ENCODE measurements at places on chromosomes 4 and X.
A peak's percentile ranks its signal among the peaks of the same experiment; 100 is the strongest.

DNA sequence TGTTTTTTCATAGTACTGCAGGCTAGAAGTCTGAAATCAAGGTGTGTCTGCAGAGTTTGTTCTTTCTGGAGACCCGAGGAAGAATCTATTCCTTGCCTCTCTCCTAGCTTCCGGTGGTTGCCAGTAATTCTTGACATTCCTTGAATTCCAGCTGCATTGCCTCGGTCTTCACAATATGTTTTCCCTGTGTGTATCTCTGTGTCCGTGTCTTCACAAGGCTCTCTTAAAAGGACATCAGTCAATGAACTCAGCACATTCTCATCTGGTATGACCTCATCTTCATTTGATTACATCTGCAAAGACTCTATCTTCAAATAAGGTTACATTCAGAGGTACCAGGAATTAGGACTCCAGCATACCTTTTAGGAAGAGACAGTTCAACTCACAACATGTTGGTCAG lies 163.4 kb downstream of the BANK1 start:
- no peak for DNase-seq

GRCh38 chrX:27575565-27575964 lies 14.6 kb upstream of the DCAF8L2 start:
- DNase-seq, result no peak

DNA sequence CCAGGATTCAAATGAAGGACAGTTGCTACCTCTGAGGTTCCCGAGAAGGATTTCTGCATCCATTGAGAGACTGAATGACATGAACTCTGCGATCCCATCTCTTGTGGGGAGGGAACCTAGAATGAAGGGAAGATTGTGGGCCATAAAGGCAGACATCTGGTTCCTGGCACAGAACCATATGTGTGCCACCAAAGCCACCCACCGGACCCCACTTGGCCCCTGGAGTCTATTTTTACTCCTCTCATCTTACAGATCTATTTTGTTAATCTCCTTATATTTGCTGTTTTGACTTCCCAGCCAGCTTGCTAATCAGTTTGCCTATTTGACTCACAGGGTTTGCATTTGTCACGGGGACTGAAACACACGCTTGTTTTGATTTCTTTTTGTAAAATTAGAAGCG lies 7.3 kb downstream of the SOD3 start:
- no peak for DNase-seq

GRCh38 chrX:150348365-150348764 lies 14.8 kb upstream of the MAMLD1 start:
- DNase-seq, result no peak

DNA sequence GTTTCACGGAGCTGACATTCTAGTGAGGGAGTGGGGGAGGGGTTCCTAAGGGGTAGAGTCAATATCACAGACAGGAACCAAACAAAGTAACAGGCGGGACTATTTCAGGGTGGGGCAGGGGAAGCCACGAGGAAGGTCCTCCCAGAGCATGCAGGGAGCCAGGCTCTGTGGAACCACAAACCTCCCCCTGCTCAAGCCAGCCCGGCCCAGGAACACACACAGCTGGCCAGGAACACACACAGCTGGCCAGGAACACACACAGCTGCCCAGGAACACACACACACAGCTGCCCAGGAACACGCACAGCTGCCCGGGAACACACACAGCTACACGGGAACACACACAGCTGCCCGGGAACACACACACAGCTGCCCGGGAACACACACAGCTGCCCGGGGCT lies 24.8 kb downstream of the EVC2 start:
- no peak for DNase-seq

- no peak for DNase-seq
These were observed 1.0 kb upstream of the EDA start for GRCh38 chrX:69614886-69615285.

GRCh38 chr4:39103291-39103690 lies 41.3 kb downstream of the KLHL5 start:
- DNase-seq, result no peak

GRCh38 chrX:42276982-42277690 lies 353.8 kb upstream of the CASK start:
- no peak for DNase-seq

DNA sequence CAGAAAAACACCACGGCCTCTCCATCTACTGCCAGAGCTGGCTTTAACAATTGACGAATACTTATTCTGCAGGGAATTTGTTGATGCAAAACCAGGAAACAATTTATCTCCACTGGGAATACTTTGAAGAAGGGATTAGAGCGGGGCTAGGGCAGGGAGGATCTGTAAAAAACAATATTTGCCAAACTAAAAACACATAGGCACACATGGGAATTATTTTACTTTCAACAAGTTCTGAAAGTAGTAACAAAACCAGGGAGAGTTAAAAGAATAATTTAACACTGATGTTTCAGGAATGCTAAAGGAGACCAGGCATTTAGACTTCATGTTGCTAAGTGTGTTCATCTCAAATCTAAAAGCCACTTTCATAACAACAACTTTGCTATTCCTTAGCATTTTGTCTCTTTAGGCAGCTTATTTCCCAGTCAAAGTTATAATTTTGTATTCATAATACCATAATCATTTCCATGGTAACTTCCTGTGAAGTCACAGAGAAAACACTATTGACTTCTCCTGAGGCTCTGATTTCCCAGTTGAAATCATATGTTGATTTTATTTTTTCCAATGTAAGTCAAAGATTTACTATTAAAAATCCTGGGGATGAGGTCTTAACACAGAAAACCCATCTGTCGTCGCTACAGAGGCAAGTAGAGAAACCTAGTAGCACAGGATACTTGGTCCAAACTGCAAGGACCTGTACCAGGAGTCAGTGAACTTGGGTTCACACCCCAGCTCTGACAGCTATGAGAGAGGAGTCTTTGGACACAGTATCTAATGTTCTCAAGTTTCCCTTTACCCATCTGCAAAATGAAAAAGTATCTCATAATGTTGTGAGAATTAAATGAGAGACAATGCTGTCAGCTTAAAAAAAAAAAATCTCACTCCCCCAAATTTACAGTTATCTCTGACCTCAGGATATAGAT lies 69.3 kb downstream of the SH3RF1 start:
- DNase-seq, result no peak

GRCh38 chr4:95059663-95060062 lies 301.9 kb downstream of the BMPR1B start:
- no peak for DNase-seq

- DNase-seq, result no peak
These were observed 34.7 kb downstream of the ADD1 start for GRCh38 chr4:2878346-2878745.

- DNase-seq, result no peak
These were observed 23.8 kb downstream of the SSX1 start for GRCh38 chrX:48278958-48279357.

DNA sequence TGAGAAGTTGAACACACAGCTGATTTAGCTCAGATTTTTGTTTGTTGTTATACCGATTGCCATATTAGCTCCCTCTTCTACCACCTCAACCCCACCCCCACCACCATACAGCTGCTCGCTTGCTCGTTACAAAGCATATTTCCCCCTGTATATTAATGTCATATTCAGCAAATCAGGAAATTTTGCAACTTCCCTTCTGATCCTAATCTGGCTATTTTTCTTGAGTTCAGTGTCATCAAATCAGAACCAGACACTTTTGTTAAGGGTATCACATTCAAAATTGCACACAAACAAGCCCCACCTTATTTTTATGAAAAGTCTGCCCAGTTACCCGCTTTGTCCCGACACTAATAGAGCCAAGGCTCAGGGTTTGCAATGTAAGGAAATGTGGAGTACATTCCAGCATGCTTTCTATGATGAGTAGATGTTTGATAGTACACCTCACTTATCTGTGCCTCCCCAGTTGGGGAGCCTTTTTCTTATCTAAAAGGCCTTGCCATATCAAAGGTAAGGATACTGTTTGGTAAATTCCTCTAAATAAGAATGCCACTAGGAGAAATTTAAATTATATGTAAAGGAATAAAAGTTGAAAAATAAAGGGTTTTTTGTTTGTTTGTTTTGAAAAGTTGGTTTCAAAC lies 212.2 kb downstream of the CBR4 start:
- no peak for DNase-seq

DNA sequence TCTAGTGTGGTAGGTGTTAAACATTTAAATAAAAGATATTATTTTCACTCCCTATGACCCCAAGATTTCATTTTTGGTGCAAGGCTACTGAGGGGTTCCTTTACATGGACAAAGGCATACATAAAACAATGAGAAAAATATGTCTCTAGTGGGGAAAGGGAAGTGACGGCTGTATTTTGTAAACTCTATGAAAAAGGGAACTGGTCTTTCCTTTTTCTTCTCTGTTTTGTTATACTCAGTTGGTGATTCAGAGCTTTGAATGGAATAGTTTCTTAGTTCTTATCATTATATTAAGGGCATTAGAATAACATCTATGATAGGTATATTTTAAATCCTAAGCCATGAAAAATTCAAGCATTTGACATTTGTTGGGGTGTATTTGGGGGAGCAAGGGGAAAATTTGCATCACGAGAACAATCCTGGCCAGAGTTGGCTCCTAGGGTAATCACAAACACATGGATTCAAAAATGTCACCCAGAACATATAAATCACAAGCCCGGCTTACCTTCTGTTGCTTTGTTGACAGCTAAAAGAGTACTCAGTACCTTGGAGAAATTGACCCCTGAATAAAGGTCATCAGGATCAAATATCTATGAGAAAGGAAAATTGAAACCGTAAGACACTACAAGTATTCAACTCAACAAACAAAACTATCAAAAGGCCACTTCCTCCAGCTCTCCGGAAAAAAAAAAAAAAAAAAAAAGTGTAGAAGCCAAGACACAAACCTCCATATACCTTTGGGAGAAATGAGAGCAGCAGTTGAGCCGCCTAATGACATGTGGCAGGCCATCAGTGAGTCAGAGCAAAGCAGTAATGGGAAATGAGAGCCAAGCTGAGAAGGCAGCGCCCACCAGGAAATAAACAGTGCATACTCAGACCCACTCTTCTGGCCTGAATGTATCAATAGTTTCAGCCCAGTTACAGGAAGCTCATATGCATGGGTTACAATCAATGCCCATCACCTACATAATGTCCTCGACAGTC lies 33.4 kb downstream of the ARHGEF6 start:
- DNase-seq, result no peak

DNA sequence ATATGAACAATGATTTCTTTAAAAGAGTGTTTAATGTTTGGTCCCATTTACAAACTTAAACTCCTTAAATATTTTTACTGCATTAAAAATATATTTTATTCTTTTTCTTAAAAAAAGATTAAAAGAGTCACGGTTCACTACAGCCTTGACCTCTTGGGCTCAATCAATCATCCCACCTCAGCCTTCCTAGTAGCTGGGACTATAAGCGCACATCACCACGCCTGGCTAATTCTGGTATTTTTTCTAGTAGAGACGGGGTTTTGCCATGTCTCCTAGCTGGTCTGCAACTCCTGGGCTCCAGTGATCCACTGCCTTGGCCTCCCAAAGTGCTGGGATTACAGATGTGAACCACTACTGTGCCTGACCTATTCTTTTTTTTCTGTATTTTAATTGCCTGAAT lies 104.7 kb upstream of the TLR2 start:
- no peak for DNase-seq

GRCh38 chrX:11381464-11381863 lies 88.3 kb downstream of the AMELX start:
- peak; percentile 1 for DNase-seq

DNA sequence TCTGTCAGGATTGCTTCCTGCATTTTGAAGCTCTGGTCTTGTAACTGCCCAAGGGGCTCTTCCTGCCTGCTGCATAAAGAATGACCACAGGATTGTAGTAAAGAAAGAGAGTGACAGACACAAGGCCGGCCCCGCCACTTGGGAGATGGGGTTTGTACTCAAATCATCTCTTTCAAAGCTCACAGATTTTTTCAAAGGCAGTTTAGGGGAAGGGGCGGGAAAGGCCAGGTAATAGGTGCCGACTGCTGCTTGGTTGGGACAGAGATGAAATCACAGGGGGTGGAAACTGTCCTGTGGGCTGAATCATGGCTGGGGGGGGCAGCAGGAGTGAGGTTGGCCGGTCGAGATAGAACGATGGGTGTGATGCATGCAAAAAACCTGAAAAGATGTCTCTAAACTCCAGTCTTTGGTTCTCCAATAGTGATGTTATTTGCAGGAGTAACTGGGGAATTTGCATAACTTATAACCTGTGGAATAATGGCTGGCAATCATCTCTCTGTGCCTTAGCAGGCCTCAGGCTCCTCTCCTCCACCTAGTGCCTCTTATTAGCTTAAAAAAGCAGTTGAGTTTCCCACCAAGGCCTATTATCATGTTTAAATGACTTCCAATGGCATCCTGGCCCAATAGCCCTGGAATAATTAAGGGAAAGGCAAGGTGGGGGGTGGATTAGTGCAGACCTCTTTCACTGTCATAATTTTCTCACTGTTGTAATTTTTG lies 778.4 kb upstream of the FRG1 start:
- no peak for DNase-seq

- DNase-seq, result no peak
These were observed 119.7 kb downstream of the PCDH7 start for GRCh38 chr4:30839583-30840520.

DNA sequence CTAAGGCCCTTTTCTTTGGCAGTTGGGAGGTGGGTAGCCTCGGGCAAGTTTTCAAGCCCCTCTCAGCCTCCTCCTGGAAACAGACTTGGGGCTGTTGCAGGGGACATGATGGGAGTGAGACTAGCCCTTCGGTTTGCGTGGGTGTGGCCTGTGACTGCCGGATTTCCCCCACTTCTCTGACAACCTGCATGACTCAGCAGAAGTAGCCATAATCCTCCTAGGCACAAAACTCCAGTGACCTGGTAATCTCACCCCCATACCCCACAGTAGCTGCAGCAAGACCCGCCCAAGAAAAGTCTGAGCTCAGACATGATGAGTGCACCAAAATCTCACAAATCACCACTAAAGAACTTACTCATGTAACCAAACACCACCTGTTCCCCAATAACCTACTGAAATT lies 433.7 kb upstream of the AMOT start:
- DNase-seq, result no peak

DNA sequence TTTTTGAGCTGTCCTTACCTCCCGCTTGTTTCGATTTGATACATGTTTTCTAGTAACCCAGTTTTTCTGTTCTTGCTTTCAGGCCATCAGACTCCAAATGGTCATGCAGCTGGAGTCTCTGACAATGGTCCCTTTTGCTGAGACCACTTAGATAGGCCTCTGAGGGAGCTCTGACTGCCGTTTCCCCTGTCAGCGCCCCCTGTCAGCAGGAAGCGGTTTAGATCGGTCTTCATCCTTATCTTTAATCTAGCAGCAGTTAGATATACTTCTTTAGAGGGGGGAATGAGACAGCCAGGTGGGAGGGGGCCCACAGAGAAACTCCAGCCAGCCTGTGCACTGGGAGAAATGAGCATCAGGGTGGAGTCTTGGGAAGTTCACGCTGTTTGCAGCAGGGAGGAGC lies 457.9 kb downstream of the GPAT3 start:
- DNase-seq, result no peak

GRCh38 chrX:148763896-148764295 lies 263.5 kb downstream of the AFF2 start:
- no peak for DNase-seq

GRCh38 chr4:95198961-95199360 lies 349.8 kb downstream of the UNC5C start:
- no peak for DNase-seq

- DNase-seq, result peak; percentile 17
These were observed 107.4 kb upstream of the STOX2 start for GRCh38 chr4:183797445-183798300.

GRCh38 chrX:22340022-22340616 lies 67.4 kb downstream of the CBLL2 start:
- no peak for DNase-seq

All from COR-L47 (cell line).